Cerebellar nuclear complex (tissue), 1 donor: ENCODE measurements at places on chromosomes 7 and 10.

- no peak for DNase-seq
Observed at GRCh38 chr7:142851269-142851668, 3.6 kb upstream of the EPHB6 start.

GRCh38 chr7:148575640-148576411 lies 14.7 kb upstream of the C7orf33 start:
- DNase-seq, result no peak

- no peak for DNase-seq
Observed at GRCh38 chr10:49169776-49170175, 18.4 kb downstream of the TMEM273 start.

- no peak for DNase-seq
Observed at GRCh38 chr7:106968160-106968559, 76.3 kb upstream of the PRKAR2B start.

DNA sequence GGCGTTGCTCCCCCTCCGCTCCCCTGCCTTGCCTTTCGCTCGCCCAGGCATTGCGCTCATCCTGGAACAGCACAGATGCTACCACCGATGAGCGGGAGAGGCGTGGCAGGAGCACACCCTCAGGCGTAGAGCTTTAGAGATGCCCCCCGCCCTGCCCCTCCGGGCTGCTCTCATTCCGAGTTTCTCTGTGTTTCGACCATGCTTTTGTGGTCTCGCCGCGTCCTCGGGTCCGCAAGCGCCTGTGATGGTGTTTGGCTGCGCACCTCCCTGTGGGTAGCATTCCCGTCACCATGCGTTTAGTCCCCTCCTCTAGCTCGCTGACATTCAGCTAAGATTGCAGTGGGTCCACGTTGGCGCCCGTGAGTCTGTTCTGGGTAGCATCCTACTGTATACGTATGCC lies 18.7 kb downstream of the NOM1 start:
- no peak for DNase-seq

- no peak for DNase-seq
Observed at GRCh38 chr10:112756235-112756527, 193.9 kb upstream of the TCF7L2 start.
